ENCODE measurements at places on chromosomes 2 and 18.

- DNase-seq: peak; percentile 45
Observed at GRCh38 chr2:190882856-190883582, 2.4 kb downstream of the GLS start.

- DNase-seq: no peak
Observed at GRCh38 chr2:8257502-8257901, 424.4 kb upstream of the ID2 start.

DNA sequence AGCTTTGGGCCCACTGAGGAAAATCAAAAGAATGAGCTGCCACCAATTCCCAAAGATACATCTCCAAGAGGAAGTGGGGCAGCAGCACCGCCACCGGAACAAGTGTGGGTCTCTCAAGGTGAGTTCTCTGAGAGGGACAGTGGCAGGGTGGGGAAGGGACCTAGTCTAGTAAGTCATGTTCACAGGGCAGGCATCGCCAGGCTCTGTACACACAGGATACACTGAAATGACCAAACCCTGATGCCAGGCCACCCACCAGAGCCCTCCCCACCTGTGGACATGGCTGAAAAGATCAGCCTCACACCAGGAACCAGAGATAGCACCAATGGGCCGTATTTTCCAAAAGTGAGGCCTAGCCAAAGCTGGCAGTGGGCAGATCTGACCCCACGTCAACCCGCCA lies 108.2 kb upstream of the SMAD2 start:
- no peak for DNase-seq

DNA sequence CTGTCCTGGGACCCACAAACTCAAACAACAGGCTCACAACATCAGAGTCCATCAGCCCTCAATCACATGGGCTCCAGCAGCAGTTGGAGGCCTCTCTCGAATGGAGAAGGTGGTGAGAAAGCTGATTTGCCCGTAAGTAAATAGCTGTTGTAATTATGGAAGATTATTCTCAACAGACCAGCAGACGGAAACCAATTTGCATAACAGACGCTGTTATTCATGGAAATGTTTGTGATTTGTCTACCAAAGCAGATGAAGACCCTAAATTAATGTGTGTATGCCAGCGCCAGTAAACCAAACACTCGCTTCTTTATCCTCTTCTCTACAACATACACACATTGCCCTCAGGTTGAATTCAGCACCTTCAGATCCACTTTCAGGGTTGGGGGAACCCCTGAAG lies 23.4 kb upstream of the GALNT14 start:
- DNase-seq: no peak

DNA sequence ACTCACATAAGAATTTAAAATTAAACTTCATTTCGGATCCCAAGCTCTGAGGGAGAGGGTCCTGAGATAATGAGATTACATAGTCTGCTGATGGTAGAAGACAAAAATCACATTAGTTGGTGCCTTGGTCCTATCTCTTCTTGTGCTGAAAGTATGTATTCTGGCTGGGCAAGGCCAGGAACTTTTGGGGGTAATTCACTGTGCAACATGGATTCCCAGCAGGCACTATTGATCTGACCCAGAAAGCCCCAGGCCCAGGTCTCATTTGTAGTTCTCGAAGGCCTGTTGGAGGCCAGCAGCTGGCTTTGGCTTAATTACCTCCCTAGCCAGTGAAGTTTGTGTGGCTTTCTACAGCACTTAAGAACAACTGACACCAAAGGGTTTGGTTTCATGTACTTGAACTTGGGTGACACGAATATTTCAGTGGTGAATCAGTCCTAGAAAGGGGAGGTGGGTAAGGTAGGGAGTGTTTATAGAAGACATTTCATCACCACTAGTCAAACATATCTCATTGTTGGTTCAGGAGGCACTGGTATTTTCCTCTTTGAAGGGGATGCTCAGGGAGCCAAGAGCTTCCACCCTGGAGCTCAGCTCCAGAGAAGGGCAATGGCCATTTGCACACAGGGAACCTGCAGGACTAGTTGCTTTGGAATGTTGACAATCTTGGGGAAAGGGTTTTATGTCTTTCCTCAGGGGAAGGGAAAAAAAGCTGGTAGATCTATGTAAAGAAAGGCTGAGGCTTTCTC lies 217.8 kb downstream of the OSR1 start:
- DNase-seq: no peak

DNA sequence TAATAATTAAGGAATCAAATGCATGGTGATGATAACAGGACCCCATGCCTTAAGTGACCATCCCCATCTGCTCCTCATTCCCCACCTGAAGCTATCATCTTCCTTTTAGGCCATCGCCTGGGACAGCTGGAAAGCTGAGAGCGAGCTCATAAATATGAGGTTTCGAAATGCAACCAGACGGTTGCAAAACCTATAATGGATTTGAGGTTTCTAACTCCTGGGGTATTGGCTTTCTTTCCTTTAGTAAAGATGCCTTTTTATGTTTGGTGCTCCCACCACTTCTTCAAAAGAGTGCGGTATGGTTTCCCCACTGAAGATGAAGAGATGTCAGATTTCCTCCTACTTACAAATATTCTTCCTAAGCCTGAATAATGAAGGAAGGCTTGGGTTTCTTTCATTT lies 1589.5 kb upstream of the PIK3C3 start:
- no peak for DNase-seq

DNA sequence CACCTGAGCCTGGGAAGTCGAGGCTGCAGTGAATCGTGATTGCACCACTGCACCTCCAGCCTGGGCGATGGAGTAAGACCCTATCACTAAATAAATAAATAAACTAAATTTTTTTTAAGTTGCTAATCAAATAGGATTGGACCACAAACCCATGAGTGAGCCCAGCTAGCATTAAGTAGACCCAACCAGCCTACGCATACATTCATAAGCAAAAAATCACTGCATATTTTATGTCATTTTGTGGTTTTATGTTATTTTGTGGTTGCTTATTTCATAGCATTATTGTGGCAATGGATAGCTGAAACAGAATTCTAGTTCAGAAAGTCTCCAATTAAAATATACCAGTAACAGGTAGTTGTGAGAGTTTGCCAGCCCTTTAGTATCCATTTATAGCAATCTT lies 29.1 kb upstream of the ZC3H15 start:
- no peak for DNase-seq

DNA sequence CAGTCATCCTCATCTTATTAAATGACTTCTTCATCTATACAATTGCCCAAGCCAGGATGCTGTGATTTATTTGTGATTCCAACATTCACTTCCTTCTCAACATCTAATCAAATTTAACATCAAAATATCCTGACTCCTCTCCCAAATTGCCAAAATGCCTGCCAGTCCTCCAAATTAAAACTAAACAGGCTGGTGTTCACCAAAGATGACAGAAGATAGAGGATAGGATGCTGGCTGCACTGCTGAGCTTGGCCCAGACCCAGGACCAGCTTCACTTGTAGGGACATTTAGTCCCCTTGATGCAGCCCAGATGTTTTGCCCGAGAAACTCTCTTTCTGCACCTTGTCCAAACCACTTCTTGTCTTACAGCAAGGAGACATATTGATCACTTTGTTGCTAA lies 540.0 kb upstream of the CNTNAP5 start:
- no peak for DNase-seq

DNA sequence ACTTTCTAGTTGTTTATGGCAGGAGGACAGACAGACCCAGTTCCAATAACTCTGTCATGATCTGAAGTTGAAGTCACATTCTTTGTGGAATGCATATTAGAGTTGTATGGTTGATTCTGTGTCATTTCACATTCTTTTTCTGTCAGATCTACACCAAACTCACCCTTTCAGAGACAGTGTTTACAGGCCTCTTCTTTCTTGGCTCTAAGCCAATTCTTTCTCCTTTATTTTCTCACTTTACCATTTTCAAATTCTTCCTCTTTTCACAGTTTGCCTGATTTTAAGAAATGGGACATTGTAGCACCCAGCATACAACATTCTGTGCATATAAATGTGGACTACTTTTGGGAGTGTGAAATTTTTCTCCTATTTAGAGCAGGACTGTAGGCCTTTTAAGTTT lies 103.7 kb downstream of the CCDC85A start:
- no peak for DNase-seq

GRCh38 chr2:229748950-229749349 lies 34.6 kb upstream of the DNER start:
- no peak for DNase-seq

- no peak for DNase-seq
Observed at GRCh38 chr2:21930226-21930625, 806.5 kb downstream of the TDRD15 start.

- no peak for DNase-seq
Observed at GRCh38 chr2:71944183-71944550, 203.5 kb downstream of the CYP26B1 start.

DNA sequence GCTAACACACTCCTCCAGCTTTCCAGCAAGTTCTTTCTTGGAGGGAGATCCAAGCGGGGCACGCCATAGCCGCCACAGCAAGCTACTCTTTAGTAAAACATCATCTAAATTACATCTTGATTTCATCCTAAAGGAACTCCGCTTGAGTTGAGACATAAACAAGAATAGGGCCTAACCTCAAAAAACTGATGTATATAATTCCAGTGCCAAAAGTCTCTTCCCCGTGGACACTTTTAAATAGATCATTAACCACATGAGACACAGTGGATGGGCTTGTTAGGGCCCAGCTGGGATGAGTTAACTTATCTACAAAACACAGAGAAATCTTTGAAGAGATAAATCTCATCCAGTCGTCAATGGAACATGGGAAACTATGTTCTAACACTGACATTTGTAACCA lies 20.8 kb upstream of the MLPH start:
- peak; percentile 79 for DNase-seq

GRCh38 chr2:10253596-10254372 lies 48.9 kb upstream of the HPCAL1 start:
- no peak for DNase-seq

- no peak for DNase-seq
Observed at GRCh38 chr2:232526372-232526941, 497 bp downstream of the CHRND start.

- DNase-seq: peak; percentile 90
Observed at GRCh38 chr2:675982-676646, 1.1 kb downstream of the TMEM18 start.

GRCh38 chr18:24669502-24669901 lies 209.1 kb downstream of the HRH4 start:
- DNase-seq: no peak

GRCh38 chr2:230693411-230693810 lies 19.2 kb upstream of the CAB39 start:
- no peak for DNase-seq

- no peak for DNase-seq
Observed at GRCh38 chr2:229728370-229728769, 14.0 kb upstream of the DNER start.

DNA sequence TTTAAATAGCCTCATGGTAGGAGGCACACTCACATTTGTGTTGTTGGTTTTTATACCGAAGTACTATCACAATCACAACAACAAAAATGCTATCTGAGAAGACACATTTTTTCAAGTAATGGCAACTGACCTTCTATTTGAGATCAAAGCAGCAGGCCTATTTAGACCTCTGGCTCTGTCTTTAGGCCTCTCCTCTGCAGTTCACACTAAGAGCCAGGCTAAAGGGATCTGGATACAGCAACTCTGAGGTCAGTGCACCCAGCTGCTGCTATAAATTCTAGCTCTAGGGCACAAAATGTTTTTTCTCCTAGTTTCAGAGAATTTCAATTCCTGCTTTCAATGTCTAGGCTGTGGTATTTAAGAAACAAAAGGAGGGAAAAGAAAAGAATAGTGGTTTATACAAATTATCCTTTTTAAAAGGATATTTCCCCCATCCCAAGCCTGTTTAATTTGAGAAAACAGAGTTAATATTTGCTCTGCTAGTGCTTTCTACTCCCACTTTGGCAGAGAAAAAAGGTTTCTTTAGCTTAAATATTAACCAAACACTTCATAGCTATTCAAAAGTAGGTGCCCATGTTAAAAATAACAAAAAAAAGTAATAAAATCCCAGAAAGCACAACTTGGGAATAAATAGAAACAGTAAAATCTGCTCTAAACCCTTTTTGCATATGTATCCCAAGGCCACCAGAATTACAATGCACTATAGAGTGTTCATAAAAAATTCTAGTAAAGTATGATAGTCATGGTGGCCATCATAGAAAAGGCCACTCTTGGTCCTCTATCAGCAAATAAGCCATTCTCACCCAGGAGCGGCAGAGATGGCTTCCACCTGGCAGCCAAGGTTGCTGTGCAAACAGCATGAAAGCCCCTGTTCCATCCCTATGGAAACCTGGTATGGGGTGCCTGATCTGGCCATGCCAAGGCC lies 293.6 kb upstream of the SESTD1 start:
- no peak for DNase-seq

GRCh38 chr2:218301176-218301819 lies 9.0 kb upstream of the TMBIM1 start:
- peak; percentile 88 for DNase-seq

DNA sequence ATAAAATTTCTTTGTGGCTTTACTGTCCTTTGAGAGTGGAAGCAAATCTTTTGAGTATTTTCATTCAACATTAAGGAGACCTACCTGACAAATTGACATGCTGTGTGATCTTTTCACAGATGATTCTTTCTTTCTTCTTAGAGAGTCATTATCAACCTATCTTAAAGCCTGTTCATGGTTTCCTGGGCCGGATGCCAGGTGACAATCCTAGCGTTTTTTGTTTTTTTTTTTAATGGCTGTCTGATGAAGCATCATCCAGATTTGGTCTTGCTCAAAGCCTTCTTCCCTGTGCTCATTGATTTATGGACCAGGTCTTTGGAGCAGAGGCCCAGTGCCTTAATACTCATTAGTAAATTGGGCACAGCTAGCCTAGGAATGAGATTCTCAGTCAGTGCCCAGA lies 9.8 kb upstream of the MGAT5 start:
- DNase-seq: no peak

- DNase-seq: no peak
Observed at GRCh38 chr2:46845542-46846486, 69.8 kb downstream of the MCFD2 start.

- no peak for DNase-seq
Observed at GRCh38 chr18:78625847-78626246, 353.8 kb upstream of the SALL3 start.

GRCh38 chr18:39434223-39434920 lies 1868.8 kb upstream of the CELF4 start:
- DNase-seq: no peak

DNA sequence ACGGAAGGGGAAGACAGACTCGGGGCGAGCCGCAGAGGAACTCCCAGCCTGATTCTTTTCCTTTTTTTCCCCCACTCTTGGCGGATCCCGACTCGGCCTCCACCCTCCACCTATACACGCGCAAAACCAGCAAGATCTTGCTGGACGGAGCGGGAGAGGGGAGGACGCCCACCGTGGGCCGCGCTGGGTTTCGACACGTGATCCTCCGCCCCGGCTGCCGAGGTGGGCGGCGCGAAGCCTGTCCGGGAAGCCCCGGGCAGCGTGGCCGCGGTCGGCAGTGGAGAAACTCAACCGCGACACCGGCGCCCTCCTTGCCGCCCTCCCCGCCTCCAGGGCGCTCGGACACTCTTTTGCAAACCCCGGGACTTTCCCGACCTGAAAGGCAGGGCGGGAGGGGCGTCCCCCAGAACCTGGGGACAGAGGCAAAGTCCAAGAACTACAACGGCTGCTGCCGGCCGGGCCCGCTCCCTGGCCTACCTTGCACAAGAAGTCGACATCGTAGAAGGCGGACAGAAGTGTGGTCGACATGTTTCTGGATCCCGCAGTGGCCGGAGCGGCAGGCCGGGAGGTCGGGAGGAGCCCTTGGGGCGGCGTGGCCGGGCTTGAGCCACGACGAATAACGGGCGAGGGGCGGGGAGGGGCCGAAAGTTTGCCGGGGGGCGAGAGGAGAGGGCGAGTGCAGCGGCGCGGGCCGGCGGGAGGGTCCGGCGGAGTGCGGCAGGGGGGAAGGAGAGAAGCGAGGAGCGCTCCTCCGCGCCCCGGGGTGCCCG lies 433 bp downstream of the ZFP36L2 start:
- DNase-seq: peak; percentile 64

All from ACHN (cell line).